Activated CD8-positive, alpha-beta memory T cell treated with anti-CD3 and anti-CD28 coated beads for 48 hours (primary cell): ENCODE measurements at places on chromosomes 6 and 20.

- no peak for DNase-seq
These were observed 29.8 kb downstream of the KCNS1 start for GRCh38 chr20:45070932-45071632.

DNA sequence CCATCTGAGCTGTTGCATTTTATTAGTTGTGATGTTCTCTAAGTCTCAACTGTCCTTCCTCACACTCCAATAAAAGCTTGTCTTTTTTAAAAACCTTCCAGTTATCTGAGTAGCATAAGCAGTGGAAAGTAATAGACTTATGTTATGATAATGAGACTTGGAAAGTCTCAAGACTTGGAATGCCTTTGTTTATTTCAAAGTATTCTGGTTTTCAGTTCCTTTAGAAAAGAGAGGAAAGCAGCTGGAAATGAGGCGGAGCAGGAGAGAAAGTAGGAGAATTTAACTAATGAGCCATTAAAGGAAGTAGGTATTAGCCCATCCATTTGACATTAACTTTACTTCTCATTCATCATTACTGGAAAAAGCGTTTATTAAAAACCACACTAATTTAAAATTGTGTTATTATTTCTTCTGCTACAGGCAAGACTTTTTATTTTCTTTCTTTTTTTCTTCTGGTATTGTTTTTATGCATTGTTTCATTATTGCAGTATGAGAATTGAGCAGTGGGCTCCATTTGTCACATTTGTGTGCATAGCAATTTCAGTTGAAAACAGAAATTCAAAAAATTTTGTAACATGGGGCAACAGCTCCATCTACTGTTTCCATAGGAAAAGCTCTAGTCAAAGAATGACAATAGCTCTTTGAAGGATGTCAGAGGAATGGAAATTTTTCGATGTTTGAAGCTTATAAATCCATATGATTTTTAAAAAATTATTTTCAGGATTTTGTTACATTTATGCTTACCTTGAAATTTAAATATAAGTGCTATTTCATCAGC lies 194.8 kb downstream of the COL9A1 start:
- no peak for DNase-seq

DNA sequence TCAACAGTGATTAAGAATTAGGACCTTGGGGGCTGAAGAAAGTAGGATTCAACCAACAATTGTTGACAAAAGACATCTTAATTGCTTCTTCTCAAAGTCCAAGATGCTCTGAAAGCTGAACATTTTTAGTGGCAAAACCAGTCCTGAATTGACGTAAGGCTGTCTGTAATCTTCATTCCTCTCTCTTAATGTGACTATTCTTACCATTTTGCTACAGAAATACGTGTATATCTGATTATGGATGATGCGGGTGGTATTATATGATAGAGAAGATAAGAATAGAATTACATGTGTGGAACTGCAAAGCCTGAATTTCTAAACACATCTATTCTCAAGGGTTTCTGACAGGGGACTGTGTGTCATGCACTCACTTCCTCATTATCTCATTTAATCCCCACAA lies 130.3 kb upstream of the SASH1 start:
- DNase-seq, result no peak

- no peak for DNase-seq
These were observed 30.9 kb upstream of the EDN3 start for GRCh38 chr20:59269411-59270025.

DNA sequence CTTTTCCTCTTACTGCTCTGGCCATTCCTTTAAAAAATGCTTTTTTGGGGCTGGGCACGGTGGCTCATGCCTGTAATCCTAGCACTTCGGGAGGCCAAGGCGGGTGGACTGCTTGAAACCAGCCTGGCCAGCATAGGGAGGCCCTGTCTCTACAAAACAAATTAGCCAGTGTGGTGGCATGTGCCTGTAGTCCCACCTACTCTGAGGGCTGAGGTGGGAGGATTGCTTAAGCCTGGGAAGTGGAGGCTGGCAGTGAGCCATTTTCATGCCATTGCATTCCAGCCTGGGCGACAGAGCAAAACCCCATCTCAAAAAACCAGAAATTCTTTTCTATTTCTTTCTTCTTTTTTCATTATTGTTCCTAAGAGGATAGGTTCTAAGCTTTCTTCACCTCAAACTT lies 36.9 kb upstream of the RNF144B start:
- no peak for DNase-seq
